Activated CD8-positive, alpha-beta T cell treated with anti-CD3 and anti-CD28 coated beads for 36 hours (primary cell): ENCODE measurements at places on chromosomes 7 and 10. TPM values are rescaled to one million over a fixed set of nuclear protein-coding genes. Genes with fewer than 3 reads are reported as not detected.

The FEZF1 gene
- total RNA-seq = not detected

The CABCOCO1 gene
- total RNA-seq = not detected

The AQP1 gene
- total RNA-seq = 0.22 TPM

The VAX1 gene
- total RNA-seq = not detected

The PROSER2 gene
- total RNA-seq = 1.7 TPM

The PYROXD2 gene
- 6.2 TPM for total RNA-seq

The ANKRD1 gene
- total RNA-seq = not detected

The SAP25 gene
- total RNA-seq = 9.9 TPM

GRCh38 chr10:43265799-43266721 is 805 bp downstream of the RASGEF1A start:
- H3K27ac ChIP-seq = no peak overlapping the region
- H3K36me3 ChIP-seq = no peaks in the 10 kb centered on the region
- DNase-seq = peak; percentile 54
- H3K27me3 ChIP-seq = peaks cover 49% of the 10 kb centered on the region
- H3K4me1 ChIP-seq = peaks cover 9% of the 10 kb centered on the region

GRCh38 chr10:123038782-123039631 is 30.2 kb downstream of the ACADSB start:
- DNase-seq = no peak
- no peak overlapping the region for H3K4me3 ChIP-seq
- no peaks in the 10 kb centered on the region for H3K27me3 ChIP-seq
- peaks cover 8% of the 10 kb centered on the region for H3K4me1 ChIP-seq
- H3K27ac ChIP-seq = no peak overlapping the region
- peaks cover 12% of the 10 kb centered on the region for H3K36me3 ChIP-seq

- peaks cover 9% of the 10 kb centered on the region for H3K4me1 ChIP-seq
- peaks cover 4% of the 10 kb centered on the region for H3K27me3 ChIP-seq
- H3K4me3 ChIP-seq = no peak overlapping the region
- peaks cover 26% of the 10 kb centered on the region for H3K36me3 ChIP-seq
- DNase-seq = peak; percentile 30
- no peak overlapping the region for H3K27ac ChIP-seq
Observed at GRCh38 chr7:26369593-26369992, 77.9 kb downstream of the SNX10 start.

DNA sequence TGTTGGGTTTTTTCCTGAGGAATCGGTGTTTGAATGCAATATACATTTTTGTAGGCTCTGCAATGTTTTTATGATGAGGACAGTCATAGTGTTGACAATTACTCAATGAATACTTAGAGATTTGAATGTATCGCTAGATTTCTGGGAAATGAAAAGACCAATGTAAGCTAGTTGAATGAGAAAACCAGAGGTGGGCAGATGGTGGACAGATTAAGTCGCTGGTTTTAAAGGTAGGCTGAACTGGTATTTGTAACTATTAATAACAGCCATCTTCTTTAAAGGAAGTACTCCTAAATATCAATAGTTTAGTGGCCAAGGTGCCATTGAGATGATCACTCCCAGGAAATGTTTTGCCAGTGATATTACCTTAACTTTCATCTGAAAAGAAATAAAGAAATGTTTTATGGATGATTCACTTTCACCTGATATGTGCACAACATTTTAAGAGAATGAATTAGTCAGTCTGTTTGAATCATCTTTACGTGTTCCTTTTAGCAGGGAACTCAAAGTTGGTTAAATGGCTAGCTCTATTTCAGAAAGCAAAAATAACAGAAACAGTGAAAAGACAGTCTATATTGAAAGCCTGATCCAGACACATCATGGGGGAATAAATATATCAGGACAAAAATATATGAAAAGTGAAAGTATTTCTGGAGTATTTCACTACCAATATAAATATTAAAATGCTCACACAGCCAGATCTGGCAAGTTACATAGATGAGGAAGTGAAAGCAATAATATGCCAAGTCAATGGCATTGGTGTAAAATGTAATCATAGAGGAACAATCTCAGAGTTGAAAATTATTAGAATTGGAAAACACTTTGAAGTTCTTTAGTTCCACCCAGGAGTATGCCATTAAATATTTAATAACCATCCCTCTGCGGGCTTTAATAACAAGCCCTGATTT is 20.7 kb downstream of the MET start:
- no peaks in the 10 kb centered on the region for H3K36me3 ChIP-seq
- no peaks in the 10 kb centered on the region for H3K4me1 ChIP-seq
- peaks cover 10% of the 10 kb centered on the region for H3K27me3 ChIP-seq
- H3K27ac ChIP-seq = no peak overlapping the region
- no peak for DNase-seq
- H3K4me3 ChIP-seq = no peak overlapping the region

DNA sequence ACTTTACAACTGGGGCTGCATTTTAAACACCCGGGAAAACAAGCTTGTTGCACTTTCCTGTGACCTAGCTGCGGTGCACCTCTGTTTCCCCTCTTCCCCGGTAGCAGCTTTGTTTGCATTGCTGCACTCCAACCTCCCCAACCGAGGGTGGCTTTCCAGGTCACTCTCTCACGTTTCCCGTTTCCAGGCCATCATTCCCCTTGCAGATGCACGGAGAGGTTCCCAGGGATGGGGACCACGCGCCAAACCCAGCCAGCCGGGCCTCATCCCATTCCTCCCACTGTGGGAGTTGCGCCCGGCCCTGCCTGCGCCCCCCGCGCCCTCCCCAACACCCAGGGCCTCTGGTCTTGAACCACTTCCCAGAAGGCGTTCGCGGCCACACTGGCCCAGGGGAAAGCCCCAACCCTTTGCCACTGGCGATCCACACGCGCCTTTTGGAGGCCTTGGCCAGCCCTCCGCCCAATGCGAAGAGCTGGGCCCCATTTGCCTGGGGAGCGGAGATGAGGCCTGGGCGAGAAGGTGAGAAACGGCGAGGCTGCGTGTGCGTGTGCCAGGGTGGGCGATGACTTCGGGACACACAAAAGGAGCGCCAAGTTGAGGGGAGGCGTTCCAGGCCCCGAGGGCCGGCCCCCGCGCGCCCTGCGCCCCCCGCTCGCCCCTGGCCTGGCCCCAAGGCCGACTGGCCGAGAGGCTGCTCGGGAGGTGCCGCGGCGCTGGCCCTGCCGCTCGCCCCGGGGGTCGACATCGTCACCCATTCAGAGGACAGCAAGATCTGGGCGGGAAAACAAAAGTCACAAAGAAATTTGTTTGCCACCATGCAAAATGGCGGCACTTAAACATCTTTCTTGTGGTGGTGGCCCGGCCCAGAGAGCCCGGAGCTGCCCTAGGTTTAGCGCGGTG is 15.9 kb downstream of the SKIDA1 start:
- H3K36me3 ChIP-seq = no peaks in the 10 kb centered on the region
- H3K27ac ChIP-seq = no peak overlapping the region
- H3K4me1 ChIP-seq = no peaks in the 10 kb centered on the region
- no peak overlapping the region for H3K4me3 ChIP-seq

DNA sequence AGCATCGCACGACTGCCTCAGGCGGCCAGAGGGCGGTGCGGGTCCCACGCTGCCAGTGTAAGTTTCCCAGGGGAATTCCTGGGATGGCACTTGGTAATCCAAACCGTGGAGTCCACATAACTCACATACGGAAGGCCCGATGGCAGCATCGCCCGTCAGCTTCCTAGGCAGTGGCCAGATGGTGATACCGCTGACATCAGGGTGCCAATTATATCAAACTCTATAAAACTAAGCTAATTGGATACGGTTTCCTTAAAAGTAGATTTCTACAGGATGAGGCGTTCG is 189.8 kb downstream of the CELF2 start:
- H3K36me3 ChIP-seq = peaks cover 92% of the 10 kb centered on the region
- no peak for DNase-seq
- H3K4me3 ChIP-seq = peak overlapping the region; percentile 72
- H3K27ac ChIP-seq = peak overlapping the region; percentile 97
- H3K27me3 ChIP-seq = no peaks in the 10 kb centered on the region

- no peaks in the 10 kb centered on the region for H3K27me3 ChIP-seq
- no peaks in the 10 kb centered on the region for H3K4me1 ChIP-seq
- H3K36me3 ChIP-seq = no peaks in the 10 kb centered on the region
Observed at GRCh38 chr7:46745707-46746090, 824.6 kb upstream of the IGFBP3 start.

DNA sequence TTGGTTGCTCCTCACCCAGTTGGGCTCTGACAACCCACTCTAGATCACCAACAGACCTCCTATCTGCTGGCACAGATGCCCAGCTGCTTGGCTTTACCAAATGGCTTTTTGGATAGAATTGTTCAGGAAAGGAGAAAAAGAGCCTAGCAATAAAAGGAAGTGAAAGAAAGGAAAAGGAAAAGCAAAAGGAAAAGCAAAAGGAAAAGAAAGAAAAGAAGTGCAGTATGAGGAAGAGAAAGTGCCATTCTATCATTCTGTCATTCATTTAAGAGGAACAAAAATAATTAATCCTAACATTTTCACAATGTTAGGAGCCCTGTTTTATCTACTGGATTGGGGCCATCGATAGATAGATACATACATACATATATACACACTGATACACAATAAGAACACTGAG is 353.6 kb downstream of the THSD7A start:
- H3K4me3 ChIP-seq = no peak overlapping the region
- H3K36me3 ChIP-seq = no peaks in the 10 kb centered on the region
- DNase-seq = no peak
- no peaks in the 10 kb centered on the region for H3K27me3 ChIP-seq
- no peak overlapping the region for H3K27ac ChIP-seq
- H3K4me1 ChIP-seq = no peaks in the 10 kb centered on the region

DNA sequence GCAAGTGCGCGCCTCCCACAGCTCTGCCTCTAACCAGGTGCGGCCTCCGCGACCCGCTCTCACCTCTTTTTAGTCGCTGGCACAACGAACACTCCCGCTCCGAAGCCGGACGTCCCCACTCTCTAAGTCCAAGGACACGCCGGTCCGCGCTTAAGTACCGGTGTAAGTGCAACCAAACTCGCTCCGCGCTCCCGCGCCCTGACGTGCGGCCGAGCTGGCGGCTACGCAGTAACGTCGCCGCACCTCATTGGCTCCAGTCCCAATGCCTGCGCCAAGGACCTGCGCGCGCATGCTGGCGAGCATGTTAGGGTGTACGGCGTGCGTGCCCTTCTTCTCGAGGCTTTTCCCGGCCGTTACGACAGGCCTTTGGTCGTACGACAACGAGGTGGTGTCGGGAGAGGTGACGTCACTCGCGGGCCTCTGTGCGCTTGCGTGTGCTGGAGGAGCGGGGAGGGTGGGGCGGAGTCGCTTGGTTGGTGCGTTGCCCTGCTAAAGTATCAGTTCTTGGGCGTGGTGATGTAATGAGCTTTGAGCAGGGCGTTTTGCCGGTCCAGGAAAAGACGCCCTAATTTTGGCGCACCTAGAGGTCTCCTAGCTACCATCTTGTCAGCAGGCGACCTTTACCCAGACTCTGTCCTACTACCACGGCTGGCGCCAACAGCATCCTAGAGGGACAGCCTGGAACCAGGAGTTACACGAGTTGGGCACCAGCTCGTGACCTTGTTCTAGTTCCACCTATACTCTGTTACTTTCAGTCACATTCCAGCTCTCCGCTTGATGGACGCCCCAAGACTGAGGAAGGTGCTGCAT is at the start of gene CYCS:
CYCS (minus strand) TSS at position 124 of the 810 bp plus-strand sequence. CDS start 1,141 bp downstream, outside the sequence.
- peak within 1 kb of the TSS; percentile 97 for H3K4me3 ChIP-seq
- DNase-seq = peak; percentile 100
- peaks cover 27% of the 10 kb centered on the region for H3K4me1 ChIP-seq
- H3K27me3 ChIP-seq = no peaks in the 10 kb centered on the region
- H3K27ac ChIP-seq = peak within 1 kb of the TSS; percentile 98
- H3K36me3 ChIP-seq = peaks cover 41% of the 10 kb centered on the region

- no peaks in the 10 kb centered on the region for H3K36me3 ChIP-seq
- no peaks in the 10 kb centered on the region for H3K27me3 ChIP-seq
- H3K27ac ChIP-seq = no peak overlapping the region
- no peak overlapping the region for H3K4me3 ChIP-seq
Observed at GRCh38 chr7:110502888-110503465, 588.0 kb upstream of the LRRN3 start.

GRCh38 chr7:113452245-113452644 is 333.9 kb upstream of the SMIM30 start:
- H3K27me3 ChIP-seq = no peaks in the 10 kb centered on the region
- no peaks in the 10 kb centered on the region for H3K36me3 ChIP-seq
- H3K4me1 ChIP-seq = no peaks in the 10 kb centered on the region
- H3K27ac ChIP-seq = no peak overlapping the region

GRCh38 chr7:111255576-111255975 is 164.6 kb downstream of the LRRN3 start:
- H3K27me3 ChIP-seq = no peaks in the 10 kb centered on the region
- DNase-seq = no peak
- no peaks in the 10 kb centered on the region for H3K4me1 ChIP-seq
- H3K36me3 ChIP-seq = peaks cover 14% of the 10 kb centered on the region
- no peak overlapping the region for H3K27ac ChIP-seq
- no peak overlapping the region for H3K4me3 ChIP-seq

GRCh38 chr10:123888751-123889150 is 2.9 kb downstream of the CPXM2 start:
- H3K4me1 ChIP-seq = no peaks in the 10 kb centered on the region
- H3K4me3 ChIP-seq = no peak overlapping the region
- DNase-seq = no peak
- no peak overlapping the region for H3K27ac ChIP-seq
- H3K36me3 ChIP-seq = no peaks in the 10 kb centered on the region
- peaks cover 15% of the 10 kb centered on the region for H3K27me3 ChIP-seq

- no peaks in the 10 kb centered on the region for H3K27me3 ChIP-seq
- H3K36me3 ChIP-seq = peaks cover 4% of the 10 kb centered on the region
- H3K4me3 ChIP-seq = no peak overlapping the region
- H3K27ac ChIP-seq = no peak overlapping the region
- peaks cover 36% of the 10 kb centered on the region for H3K4me1 ChIP-seq
- no peak for DNase-seq
Observed at GRCh38 chr10:124629415-124629814, 114.8 kb downstream of the FAM53B start.

DNA sequence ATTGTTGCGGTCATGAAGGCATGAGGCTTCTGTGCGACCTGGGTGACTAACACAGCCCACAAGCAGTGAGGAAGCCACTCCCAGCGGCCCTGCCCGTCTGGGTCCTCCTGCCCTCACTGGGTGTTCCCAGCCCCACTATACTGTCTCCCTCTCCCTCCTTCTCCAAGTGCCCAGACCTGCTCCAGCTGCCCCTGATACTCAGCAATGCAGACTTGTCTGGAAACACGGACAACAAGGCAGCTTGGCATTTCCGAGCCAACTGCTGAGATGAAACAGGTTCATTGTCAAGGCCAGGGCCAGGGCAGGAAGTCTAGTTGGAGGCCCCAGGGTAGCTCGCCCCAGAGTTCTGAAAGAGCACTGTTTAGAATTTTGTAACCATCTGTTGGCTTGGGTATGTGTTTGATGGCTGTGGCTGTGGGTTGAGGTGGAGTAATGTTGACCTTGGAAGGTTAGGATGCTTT is 95.7 kb downstream of the RBM20 start:
- peaks cover 8% of the 10 kb centered on the region for H3K27me3 ChIP-seq
- H3K36me3 ChIP-seq = no peaks in the 10 kb centered on the region

- H3K4me1 ChIP-seq = no peaks in the 10 kb centered on the region
- H3K4me3 ChIP-seq = no peak overlapping the region
- no peak for DNase-seq
Observed at GRCh38 chr10:124281666-124282065, 137.1 kb downstream of the OAT start.

GRCh38 chr10:91856637-91857036 is 52.6 kb downstream of the FGFBP3 start:
- no peaks in the 10 kb centered on the region for H3K27me3 ChIP-seq
- H3K4me1 ChIP-seq = peaks cover 3% of the 10 kb centered on the region
- H3K36me3 ChIP-seq = peaks cover 33% of the 10 kb centered on the region
- H3K27ac ChIP-seq = no peak overlapping the region
- DNase-seq = peak; percentile 26
- H3K4me3 ChIP-seq = no peak overlapping the region
